ENCODE measurements at places on chromosomes 5 and 9. TPM values are rescaled to one million over a fixed set of nuclear protein-coding genes. Genes with fewer than 3 reads are reported as not detected.

- H3K4me3 ChIP-seq: no peak overlapping the region
- H3K27ac ChIP-seq: no peak overlapping the region
- peaks cover 12% of the 10 kb centered on the region for H3K4me1 ChIP-seq
Observed at GRCh38 chr5:150141544-150142184, 14.0 kb downstream of the PDGFRB start.

DNA sequence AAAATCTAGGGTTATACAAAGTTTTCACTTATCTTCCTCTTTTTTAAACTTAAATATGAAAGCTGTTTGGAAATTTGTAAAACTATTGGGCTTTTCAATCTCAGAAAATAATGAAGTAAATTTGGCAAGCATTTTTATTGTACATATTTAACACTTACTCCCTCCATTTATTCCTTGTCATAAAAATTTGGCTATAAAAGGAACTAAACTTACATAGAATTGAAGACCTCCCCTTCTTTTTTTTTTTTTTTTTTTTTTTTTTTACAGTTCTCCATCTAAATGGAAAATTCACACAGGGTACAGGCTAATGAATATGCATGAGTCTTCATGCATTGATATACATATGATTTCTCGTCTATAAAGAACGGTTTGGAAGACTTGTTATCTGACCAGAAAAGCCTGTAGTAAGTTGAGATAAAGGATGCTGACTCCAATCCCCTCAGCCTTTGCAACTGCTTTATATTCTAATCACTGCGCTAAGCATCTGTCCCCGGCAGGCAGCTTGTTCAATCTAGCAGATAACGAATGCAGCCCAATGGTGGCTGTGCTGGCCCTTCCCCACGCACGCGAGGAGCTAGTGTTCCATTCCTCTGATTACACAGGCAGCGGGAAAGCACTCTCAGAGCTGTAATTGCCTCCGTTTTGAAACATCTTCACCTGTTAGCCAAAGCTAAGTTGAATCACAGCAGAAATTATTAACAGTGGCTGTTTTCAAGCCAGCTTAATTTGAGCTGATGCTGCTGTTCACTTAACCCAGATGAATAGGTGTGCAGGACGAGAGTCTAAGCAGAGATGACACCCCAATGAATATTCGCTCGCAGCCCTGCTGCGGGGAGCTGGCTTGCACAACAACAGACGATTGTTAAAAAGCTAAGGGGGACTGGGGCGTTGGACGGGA lies 453.8 kb upstream of the ZNF608 start:
- H3K27ac ChIP-seq: no peak overlapping the region
- H3K4me3 ChIP-seq: no peak overlapping the region

- no peak for DNase-seq
- H3K27ac ChIP-seq: no peak overlapping the region
- no peak overlapping the region for H3K4me3 ChIP-seq
Observed at GRCh38 chr9:99509900-99510535, 287.9 kb downstream of the SEC61B start.

GRCh38 chr5:177130211-177131018 lies 3.2 kb upstream of the NSD1 start:
- H3K27ac ChIP-seq: no peak overlapping the region
- H3K36me3 ChIP-seq: peaks cover 10% of the 10 kb centered on the region
- no peaks in the 10 kb centered on the region for H3K27me3 ChIP-seq
- H3K4me3 ChIP-seq: no peak overlapping the region
- H3K4me1 ChIP-seq: peaks cover 37% of the 10 kb centered on the region

The GPR150 gene
- 0.56 TPM for total RNA-seq

GRCh38 chr5:9878206-9878605 lies 248.1 kb upstream of the TAS2R1 start:
- no peak overlapping the region for H3K27ac ChIP-seq
- no peaks in the 10 kb centered on the region for H3K36me3 ChIP-seq
- no peaks in the 10 kb centered on the region for H3K27me3 ChIP-seq
- no peaks in the 10 kb centered on the region for H3K4me1 ChIP-seq
- no peak for DNase-seq
- no peak overlapping the region for H3K4me3 ChIP-seq

The ARL14EPL gene
- not detected for total RNA-seq

DNA sequence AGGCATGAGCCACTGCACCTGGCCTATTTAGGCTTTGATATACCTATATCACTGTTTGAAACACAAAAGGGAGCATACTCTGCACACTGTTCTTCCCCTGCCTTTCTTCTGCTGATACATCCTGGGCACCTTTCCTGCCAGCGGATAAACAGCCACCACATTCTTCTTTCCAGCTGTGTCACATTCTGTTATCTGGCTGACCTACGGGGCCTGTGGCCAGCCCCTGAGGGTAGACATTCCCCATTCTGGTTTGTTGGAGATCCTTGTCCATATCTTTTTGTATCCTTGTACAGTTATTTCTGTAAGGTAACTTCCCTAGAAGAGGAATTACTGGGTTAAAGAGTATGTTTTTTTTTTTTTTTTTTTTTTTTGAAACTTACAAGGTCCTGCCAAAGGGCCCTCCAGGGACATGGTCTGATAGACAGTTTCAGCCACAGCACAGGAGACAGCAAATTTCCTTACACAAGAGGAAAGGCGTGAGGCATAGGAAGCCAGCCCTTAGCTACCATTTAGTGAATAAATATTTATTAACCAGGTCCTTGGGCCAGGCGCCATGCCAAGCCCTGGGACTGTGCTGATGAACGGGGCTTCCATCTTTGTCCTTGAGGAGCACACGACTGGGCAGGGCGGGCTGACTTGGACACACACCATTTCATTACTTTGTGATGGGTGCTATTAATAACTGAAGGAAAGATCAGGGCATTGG lies 57.8 kb downstream of the ERGIC1 start:
- no peak overlapping the region for H3K27ac ChIP-seq
- H3K27me3 ChIP-seq: no peaks in the 10 kb centered on the region
- no peak overlapping the region for H3K4me3 ChIP-seq
- no peak for DNase-seq
- peaks cover 3% of the 10 kb centered on the region for H3K36me3 ChIP-seq
- peaks cover 1% of the 10 kb centered on the region for H3K4me1 ChIP-seq

The NMUR2 gene
- total RNA-seq: not detected

DNA sequence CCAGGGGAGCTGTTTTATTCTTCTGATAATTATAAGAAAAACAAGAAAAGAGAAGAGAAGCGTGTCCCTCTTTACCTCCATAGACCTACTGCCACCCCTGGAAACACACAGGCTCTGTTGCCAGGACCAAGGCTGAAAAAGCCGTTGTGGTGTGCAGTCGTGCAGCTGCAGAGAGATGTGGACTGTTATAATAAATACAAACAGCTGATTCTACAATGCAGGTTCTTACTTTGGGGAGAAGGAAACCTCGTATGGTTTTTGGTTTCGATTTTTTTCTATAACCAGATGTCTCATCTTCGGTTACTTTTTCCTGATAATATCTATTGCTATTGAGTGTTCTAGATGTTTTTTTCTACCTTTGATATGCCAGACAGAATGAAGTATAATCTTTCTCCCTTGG lies 28.1 kb downstream of the FYB1 start:
- peak; percentile 86 for DNase-seq
- H3K4me3 ChIP-seq: peak overlapping the region; percentile 78
- H3K27me3 ChIP-seq: no peaks in the 10 kb centered on the region
- peaks cover 9% of the 10 kb centered on the region for H3K36me3 ChIP-seq

- H3K36me3 ChIP-seq: peaks cover 1% of the 10 kb centered on the region
- H3K4me1 ChIP-seq: peaks cover 16% of the 10 kb centered on the region
- DNase-seq: no peak
- no peak overlapping the region for H3K4me3 ChIP-seq
Observed at GRCh38 chr9:37104183-37104889, 16.0 kb upstream of the ZCCHC7 start.

The ANKDD1B gene
- total RNA-seq: 0.40 TPM

The ACSL6 gene
- 36.9 TPM for total RNA-seq

DNA sequence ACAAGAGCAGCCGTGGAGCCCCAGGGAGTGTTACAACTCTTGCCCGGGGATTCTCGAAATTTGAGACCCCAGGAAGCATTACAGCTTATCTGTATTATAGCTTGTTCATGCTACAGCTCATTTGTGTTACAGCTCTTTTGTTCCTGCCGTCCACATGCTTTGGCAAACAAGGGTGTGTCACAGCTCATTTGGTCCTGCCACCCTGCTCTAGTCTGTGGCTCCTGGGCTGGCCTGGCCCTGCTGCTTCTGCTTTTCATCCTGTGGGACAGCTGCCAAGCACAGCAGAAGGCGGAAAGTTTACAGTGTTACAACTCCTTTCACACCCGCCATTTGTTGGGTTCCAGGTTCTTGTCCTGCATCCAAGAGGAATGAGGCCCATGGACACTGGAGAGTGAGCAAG lies 685.0 kb downstream of the SLCO4C1 start:
- no peak overlapping the region for H3K27ac ChIP-seq
- H3K4me1 ChIP-seq: no peaks in the 10 kb centered on the region
- DNase-seq: no peak
- no peak overlapping the region for H3K4me3 ChIP-seq

The ZBED3 gene
- 0.62 TPM for total RNA-seq

- H3K4me3 ChIP-seq: no peak overlapping the region
- DNase-seq: no peak
- no peak overlapping the region for H3K27ac ChIP-seq
- no peaks in the 10 kb centered on the region for H3K27me3 ChIP-seq
- H3K4me1 ChIP-seq: no peaks in the 10 kb centered on the region
- H3K36me3 ChIP-seq: no peaks in the 10 kb centered on the region
Observed at GRCh38 chr5:68140763-68141162, 74.8 kb upstream of the PIK3R1 start.

- no peaks in the 10 kb centered on the region for H3K27me3 ChIP-seq
- no peak overlapping the region for H3K27ac ChIP-seq
- H3K4me3 ChIP-seq: no peak overlapping the region
- no peak for DNase-seq
Observed at GRCh38 chr5:8500426-8500825, 631.5 kb downstream of the MTRR start.

- no peak overlapping the region for H3K27ac ChIP-seq
- DNase-seq: no peak
- H3K36me3 ChIP-seq: peaks cover 3% of the 10 kb centered on the region
- H3K27me3 ChIP-seq: no peaks in the 10 kb centered on the region
- H3K4me1 ChIP-seq: no peaks in the 10 kb centered on the region
Observed at GRCh38 chr5:61089351-61089750, 72.9 kb downstream of the SMIM15 start.

- peaks cover 68% of the 10 kb centered on the region for H3K27me3 ChIP-seq
- no peak overlapping the region for H3K4me3 ChIP-seq
- H3K36me3 ChIP-seq: no peaks in the 10 kb centered on the region
- H3K4me1 ChIP-seq: no peaks in the 10 kb centered on the region
- no peak overlapping the region for H3K27ac ChIP-seq
Observed at GRCh38 chr5:139797856-139798510, 2.4 kb downstream of the PSD2 start.

The DNAH5 gene
- not detected for total RNA-seq

The LHX3 gene
- not detected for total RNA-seq

The PCDHA1 gene
- not detected for total RNA-seq

The PCDHGA12 gene
- 0.12 TPM for total RNA-seq

GRCh38 chr9:121207371-121207940 lies 5.8 kb upstream of the RAB14 start:
- peaks cover 21% of the 10 kb centered on the region for H3K4me1 ChIP-seq
- no peaks in the 10 kb centered on the region for H3K36me3 ChIP-seq
- no peaks in the 10 kb centered on the region for H3K27me3 ChIP-seq
- H3K4me3 ChIP-seq: no peak overlapping the region
- no peak for DNase-seq

- peaks cover 69% of the 10 kb centered on the region for H3K36me3 ChIP-seq
- H3K4me1 ChIP-seq: peaks cover 23% of the 10 kb centered on the region
Observed at GRCh38 chr9:33273972-33274328, 9.1 kb downstream of the CHMP5 start.

- H3K4me1 ChIP-seq: peaks cover 8% of the 10 kb centered on the region
- peak overlapping the region; percentile 95 for H3K4me3 ChIP-seq
- peaks cover 7% of the 10 kb centered on the region for H3K36me3 ChIP-seq
Observed at GRCh38 chr5:69188811-69189161, 597 bp upstream of the CENPH start.

DNA sequence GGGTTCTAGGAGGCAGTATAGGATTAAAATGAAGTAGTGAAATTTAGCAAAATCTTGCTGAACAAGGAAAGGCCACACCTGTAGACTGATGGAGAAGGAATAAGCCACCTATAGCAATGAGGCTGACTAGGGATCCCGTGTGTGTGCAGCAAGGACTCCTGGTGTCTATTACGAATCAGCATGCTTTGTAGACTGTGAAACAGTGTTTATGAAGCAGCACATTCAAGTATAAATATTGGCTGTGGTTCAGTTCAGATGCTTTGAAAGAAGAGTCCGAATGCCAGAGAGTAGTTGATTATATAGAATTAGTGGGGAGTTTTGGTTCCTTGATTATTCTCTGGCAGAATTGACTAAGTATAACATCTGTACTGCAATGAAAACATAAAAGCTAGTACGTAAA lies 41.8 kb downstream of the CAST start:
- peaks cover 7% of the 10 kb centered on the region for H3K36me3 ChIP-seq
- DNase-seq: no peak
- no peaks in the 10 kb centered on the region for H3K27me3 ChIP-seq
- peaks cover 30% of the 10 kb centered on the region for H3K4me1 ChIP-seq
- peak overlapping the region; percentile 93 for H3K4me3 ChIP-seq

All from activated CD4-positive, alpha-beta T cell treated with anti-CD3 and anti-CD28 coated beads, Interleukin-2, amount 10 ng/mL, durations not matched to agents 24 days and 14 days (primary cell).